ENCODE measurements at places on chromosomes 12 and 14. TPM values are rescaled to one million over a fixed set of nuclear protein-coding genes. Genes with fewer than 3 reads are reported as not detected.

Gene LETMD1
- 44.5 TPM for total RNA-seq

Gene LAG3
- 4.7 TPM for total RNA-seq

GRCh38 chr14:53148671-53149070 lies 4.5 kb downstream of the DDHD1 start:
- no peak overlapping the region for H3K4me3 ChIP-seq
- H3K4me1 ChIP-seq, result peaks cover 32% of the 10 kb centered on the region
- H3K27me3 ChIP-seq, result no peaks in the 10 kb centered on the region
- peaks cover 5% of the 10 kb centered on the region for H3K36me3 ChIP-seq

DNA sequence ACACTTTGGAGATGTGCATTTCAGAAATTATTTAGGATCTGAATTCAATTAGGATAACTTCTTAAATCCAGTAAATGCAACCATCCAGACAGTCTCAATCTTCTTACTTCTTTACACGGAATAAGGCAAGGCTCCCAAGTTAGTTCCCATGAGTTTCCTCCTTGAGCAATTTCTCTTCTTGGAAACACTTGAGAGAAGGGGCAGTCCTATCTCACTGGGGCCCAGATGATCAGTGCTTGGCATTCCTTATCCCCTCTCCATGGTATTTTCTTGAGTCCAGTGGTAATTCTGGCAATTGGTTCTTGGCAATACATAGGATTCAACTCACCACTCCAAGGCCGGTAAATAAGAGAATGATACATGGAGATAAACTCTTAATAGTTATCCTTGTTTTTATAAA lies 87.1 kb upstream of the PTHLH start:
- H3K4me3 ChIP-seq, result no peak overlapping the region
- peaks cover 3% of the 10 kb centered on the region for H3K4me1 ChIP-seq
- DNase-seq, result no peak
- no peak overlapping the region for H3K27ac ChIP-seq
- no peaks in the 10 kb centered on the region for H3K36me3 ChIP-seq
- no peaks in the 10 kb centered on the region for H3K27me3 ChIP-seq

DNA sequence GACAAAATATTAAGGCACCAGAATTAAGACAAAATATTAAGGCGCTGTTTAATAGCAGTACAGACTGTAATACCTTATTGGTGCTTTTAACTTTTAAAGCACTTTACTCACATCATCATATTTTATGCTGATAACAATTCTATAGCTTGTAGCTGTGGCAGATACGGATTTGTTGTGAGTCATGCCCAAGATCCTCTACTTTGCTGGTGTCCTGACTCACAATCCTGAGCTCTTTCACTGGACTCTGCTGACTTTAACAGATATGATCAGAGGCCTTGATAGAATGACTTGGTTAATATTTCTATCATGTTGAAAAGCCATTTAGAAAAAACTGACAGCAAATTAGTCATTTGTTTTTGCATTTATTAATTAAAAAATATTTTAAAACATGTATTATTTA lies 99.0 kb upstream of the PKP2 start:
- DNase-seq, result no peak
- no peak overlapping the region for H3K4me3 ChIP-seq
- H3K27me3 ChIP-seq, result no peaks in the 10 kb centered on the region
- no peaks in the 10 kb centered on the region for H3K36me3 ChIP-seq
- H3K27ac ChIP-seq, result no peak overlapping the region

Measured in neural crest cell (in vitro differentiated cells).